ENCODE measurements at places on chromosomes 4 and X. TPM values are rescaled to one million over a fixed set of nuclear protein-coding genes. Genes with fewer than 3 reads are reported as not detected.

- DNase-seq: no peak
Measured at GRCh38 chr4:7787067-7787466, 152.6 kb downstream of the AFAP1 start.

The ABHD18 gene
- 5.9 TPM for total RNA-seq

DNA sequence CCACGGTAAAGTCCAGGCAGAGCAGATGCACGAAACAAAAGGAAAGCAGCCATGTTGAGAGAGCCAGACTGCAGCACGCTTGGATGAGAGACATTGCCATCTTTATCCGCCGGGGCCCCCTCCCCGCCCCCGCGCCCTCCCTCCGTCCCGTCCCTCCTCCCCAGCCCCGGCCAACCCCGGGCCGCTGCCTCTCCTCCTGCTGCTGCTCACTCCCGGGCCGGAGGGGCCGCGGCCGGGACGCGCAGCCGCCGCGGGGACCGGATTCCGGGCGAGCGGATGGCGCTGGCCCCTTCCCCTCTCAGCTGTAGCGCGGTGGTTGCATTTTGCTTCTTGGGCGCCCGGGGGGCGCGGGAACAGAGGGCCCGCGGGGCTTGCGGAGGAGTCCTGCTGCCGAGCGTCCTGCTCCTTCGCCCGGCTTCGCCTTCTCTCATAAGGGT, 542 bp downstream of the RNF150 start:
- no peak for DNase-seq

DNA sequence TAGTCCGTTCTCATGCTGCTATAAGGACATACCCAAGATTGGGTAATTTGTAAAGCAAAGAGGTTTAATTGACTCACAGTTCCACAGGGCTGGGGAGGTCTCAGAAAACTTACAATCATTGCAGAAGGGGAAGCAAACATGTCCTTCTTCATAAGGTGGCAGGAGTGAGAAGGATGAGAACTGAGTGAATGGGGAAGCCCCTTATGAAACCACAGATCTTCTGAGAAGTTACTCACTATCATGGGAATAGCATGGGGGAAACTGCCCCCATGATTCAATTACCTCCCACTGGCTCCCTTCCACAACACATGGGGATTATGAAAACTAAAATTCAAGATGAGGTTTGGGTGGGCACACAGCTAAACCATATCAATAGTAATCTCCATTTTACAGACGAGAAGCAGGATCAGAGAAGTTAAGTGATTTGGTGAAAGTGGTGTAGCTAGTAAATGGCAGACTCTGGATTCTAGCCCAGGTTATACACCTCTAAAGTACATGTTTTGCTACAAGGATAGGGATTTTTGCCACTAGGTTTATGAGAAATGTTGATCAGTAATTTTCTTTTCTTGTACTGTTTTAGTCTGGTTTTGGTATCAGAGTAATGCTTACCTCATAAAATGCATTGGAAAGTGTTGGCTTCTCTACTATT, 47.3 kb upstream of the C1GALT1C1 start:
- DNase-seq: no peak

- DNase-seq: no peak
Measured at GRCh38 chrX:110920991-110921390, 125.4 kb upstream of the CHRDL1 start.

The CHST7 gene
- total RNA-seq: 0.80 TPM

DNA sequence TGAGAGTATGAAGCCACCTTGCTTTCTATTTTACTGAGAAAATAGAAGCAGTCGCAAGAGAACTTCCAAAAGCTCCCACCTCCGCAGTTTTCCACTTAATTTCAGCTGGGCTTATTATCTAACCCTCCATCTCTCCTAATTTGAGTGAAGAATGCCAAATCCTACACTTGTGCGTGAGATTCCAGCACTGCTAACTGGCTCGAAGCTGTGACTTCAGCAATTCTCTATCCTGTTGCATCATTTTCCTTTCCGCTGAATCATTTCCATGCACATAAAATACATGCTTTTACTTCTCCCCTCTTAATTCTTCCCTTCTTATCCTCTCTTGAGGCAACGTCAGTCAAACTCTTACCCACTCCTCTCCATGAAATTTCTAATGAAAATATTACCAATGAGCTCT, 189.5 kb downstream of the GASK1B start:
- peak; percentile 54 for DNase-seq

The TMEM156 gene
- total RNA-seq: 2.7 TPM

- DNase-seq: no peak
Measured at GRCh38 chr4:111399623-111400022, 745.6 kb upstream of the FAM241A start.

DNA sequence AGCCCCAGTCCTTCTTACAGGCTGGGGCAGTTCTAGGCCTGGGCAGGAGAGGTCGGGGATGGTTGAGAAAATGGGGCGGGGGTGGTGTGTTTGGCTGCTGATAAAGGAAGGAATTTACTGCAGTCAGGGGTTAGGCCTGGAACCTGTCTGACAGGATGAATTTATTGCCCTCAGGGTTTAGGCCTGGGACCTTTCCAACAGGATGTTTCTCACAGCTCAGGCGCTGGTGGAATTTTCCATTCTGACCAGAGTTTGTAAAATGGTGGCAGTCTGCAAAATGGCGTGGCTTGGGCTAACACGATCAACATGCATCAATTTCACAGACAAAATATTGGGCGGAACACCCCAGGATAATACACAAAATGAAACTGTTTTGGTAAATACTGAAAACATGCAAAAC, 83.5 kb upstream of the SPIN4 start:
- peak; percentile 5 for DNase-seq

- DNase-seq: no peak
Measured at GRCh38 chr4:73620115-73620792, at the start of gene RASSF6. TSS of gene RASSF6 (minus strand) at chr4:73620436. CDS start at chr4:73611795, 8,641 bp downstream.

GRCh38 chrX:68941385-68941952, 112.6 kb downstream of the EFNB1 start:
- DNase-seq: peak; percentile 27

The C4orf51 gene
- total RNA-seq: not detected

The MAOB gene
- total RNA-seq: not detected

DNA sequence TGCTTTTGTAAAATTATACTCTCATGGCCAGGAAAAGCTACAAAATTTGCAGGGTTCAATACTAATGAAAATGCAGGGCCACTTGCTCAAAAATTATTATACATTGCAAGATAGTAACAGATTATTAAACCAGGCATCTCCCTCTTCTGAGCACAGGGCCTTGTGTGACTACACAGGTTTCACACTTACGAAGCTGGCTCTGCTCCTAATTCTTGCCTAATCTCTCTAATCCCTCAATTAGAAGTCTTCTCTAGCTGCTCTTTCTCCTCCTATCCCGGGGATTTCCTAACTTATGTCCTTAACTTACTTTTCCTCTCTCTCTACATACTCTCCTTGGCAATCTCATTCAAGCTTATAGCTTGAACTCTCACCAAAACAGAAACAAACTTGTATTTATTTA, 168.3 kb downstream of the AREG start:
- DNase-seq: no peak

The RAB33A gene
- not detected for total RNA-seq

Data from H4 (cell line).